Right kidney (tissue), 9 donors: ENCODE measurements at places on chromosomes 6 and 20.

- no peak for DNase-seq
Measured at GRCh38 chr6:30135147-30135546, 793 bp upstream of the TRIM40 start.

- DNase-seq = no peak
Measured at GRCh38 chr6:105250533-105250932, 70.7 kb upstream of the POPDC3 start.

DNA sequence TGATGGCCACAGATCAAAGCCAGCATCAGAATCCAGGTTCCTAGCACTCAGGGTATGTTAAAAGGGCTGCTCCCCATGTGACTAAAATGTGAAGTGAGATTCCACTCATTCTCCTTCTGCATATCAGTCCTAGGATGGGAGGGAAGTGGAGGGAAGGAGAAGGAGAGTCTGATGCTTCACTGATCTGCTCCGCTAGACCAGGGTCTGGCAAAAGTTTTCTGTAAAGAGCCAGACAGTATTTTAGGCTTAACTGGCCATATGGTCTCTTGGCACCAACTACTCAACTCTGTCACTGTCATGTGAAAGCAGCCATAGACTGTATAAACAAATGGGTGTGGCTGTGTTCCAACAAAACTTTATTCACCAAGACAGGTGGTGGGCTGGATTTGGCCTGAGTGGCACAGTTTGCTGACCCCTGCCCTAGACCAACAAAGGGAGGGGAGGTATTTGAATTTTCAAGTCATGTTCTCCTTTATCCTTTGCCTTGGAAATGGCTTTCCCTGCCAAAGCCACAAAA lies 22.6 kb downstream of the GHRH start:
- no peak for DNase-seq

GRCh38 chr20:39829256-39829655 lies 859.8 kb downstream of the MAFB start:
- DNase-seq = no peak

DNA sequence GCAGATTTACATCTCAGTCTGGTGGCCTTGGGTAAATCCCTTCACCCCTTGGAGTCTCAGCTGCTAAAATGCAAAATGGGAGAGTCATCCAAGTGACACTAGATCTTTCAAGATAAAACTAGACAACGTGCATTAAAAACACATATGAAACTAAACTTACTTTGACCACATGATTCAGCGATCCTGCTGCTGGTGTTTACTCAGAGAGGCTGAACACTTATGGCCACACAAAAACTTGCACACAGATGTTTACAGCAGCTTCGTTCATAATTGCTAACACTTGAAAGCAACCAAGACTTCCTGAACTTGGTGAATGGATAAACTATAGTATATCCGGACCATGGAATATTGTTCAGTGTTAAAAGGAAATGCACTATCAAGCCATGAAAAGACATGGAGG lies 55.3 kb upstream of the GPR6 start:
- no peak for DNase-seq

- DNase-seq = no peak
Measured at GRCh38 chr6:6712449-6713403, 124.2 kb downstream of the LY86 start.

GRCh38 chr20:845941-846893 lies 12.7 kb downstream of the FAM110A start:
- DNase-seq = no peak

- DNase-seq = no peak
Measured at GRCh38 chr20:6599876-6600735, 167.4 kb upstream of the BMP2 start.

DNA sequence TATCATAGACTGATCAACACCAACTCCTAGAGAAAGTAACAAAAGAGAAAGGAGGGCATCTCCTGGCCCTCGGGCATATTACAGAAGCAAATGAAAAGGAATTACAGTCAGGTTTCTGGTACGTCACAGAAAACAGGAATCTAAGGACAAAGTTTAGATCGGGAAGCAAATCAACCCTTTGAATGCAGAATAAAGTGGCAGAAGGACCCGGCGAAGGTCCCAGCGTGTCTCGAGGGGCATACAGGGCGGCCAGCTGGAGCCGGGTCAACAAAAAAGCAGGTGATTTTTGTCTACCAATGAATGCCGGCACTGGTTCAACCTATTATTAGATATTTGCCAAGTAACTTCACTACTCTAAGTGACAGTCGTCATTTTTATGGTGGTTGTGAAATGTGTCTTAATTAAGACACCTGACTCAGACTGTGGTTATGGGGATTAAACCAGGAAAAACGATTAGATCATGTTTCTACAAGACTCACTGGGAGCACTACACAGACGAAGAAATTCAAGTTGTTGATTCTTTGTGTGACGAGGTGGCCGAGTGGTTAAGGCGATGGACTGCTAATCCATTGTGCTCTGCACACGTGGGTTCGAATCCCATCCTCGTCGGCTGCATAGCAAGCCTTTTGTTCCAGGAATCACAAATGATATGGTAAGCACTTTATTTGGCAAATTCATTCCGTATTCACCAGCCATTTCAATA lies 12.4 kb upstream of the ZSCAN9 start:
- DNase-seq = no peak

- no peak for DNase-seq
Measured at GRCh38 chr20:53085720-53086119, 113.6 kb downstream of the TSHZ2 start.

DNA sequence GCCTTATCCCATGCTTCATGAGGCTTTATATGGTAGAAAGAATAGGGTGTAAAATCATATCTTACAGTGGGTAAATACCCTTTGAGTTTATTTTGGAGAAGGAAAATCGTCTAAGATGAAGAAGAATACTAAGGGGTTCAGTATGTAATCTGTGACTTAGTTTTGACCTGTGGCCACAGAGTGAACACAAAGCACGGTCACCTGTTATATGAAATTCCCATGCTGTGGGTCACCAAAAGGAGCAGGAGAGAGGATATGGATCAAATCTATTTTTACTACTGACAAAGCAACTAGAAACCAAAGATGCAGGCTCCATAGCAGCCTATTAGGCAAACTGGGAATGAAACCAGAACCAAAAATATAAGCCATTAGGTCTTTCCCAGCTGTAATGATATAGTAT lies 3.6 kb upstream of the HAO1 start:
- no peak for DNase-seq

- DNase-seq = peak; percentile 57
Measured at GRCh38 chr20:53943522-53944291, 126.7 kb downstream of the BCAS1 start.

- DNase-seq = no peak
Measured at GRCh38 chr6:167699141-167699931, 127.4 kb upstream of the AFDN start.

GRCh38 chr6:27565839-27566779 lies 93.2 kb upstream of the ZNF184 start:
- DNase-seq = no peak

- no peak for DNase-seq
Measured at GRCh38 chr6:163579111-163579879, 164.8 kb downstream of the QKI start.

GRCh38 chr20:58116505-58116904 lies 111.9 kb downstream of the ANKRD60 start:
- no peak for DNase-seq

GRCh38 chr6:112439432-112439831 lies 92.3 kb downstream of the RFPL4B start:
- DNase-seq = no peak
